NCI-H1417 (cell line): ENCODE measurements at places on chromosomes 3 and 15.
A peak's percentile ranks its signal among the peaks of the same experiment; 100 is the strongest.

DNA sequence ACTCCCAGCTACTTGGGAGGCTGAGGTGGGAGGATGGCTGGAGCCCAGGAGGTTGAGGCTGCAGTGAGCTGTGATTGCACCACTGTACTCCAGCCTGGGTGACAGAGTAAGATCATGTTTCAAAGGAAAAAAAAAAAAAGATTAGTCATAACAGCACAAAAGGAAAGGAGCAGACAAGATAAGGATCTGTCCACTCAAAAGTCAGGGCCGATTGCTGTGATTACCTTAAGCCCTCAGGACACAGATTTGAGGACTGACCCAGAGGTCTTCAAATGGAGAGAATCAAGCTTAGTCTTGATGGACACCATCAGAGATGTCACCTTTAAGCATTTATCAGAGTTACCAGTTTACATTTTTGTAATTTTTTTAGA is 23.9 kb upstream of the HEG1 start:
- no peak for DNase-seq

DNA sequence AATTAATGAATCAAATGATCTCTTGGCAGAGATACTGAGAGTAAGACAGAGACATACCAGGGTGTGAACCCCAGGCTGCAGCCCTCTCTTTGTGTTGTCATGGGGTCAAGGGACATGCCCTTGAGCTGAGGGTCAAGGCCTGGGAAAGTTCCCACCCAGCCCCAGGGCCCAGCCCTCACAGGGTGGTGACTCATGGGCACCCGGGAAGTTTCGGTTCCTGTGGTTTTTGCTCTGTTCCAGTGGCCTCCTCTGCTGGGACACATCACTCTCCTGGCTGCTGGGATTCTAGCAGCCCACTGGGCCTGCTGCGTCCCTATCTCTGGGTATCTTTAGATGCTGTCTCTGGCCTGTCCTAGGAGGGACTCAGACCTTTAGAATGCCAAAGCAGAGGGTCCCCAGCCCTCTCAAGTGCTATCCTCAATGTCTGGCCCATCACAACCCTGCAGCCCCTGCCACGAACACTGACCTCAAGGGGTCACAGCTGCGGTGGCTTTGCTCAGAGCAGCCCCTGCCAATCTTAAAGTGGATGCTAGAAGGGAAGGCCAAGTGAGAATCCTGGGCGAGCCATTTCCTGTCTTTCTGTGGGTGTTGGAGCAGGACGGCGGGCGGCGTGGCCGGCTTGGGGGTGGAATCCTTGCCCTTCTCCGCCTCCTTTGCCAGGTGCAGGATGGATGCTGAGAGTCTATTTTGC is 148.4 kb upstream of the TLE3 start:
- no peak for DNase-seq

- DNase-seq, result peak; percentile 29
Observed at GRCh38 chr3:154428286-154429206, 1.4 kb downstream of the GPR149 start.

- no peak for DNase-seq
Observed at GRCh38 chr15:70320482-70320881, 222.8 kb upstream of the TLE3 start.

- peak; percentile 10 for DNase-seq
Observed at GRCh38 chr15:42921342-42921731, 759 bp upstream of the TTBK2 start.

- DNase-seq, result no peak
Observed at GRCh38 chr3:125960456-125961288, 8.3 kb upstream of the ROPN1B start.

DNA sequence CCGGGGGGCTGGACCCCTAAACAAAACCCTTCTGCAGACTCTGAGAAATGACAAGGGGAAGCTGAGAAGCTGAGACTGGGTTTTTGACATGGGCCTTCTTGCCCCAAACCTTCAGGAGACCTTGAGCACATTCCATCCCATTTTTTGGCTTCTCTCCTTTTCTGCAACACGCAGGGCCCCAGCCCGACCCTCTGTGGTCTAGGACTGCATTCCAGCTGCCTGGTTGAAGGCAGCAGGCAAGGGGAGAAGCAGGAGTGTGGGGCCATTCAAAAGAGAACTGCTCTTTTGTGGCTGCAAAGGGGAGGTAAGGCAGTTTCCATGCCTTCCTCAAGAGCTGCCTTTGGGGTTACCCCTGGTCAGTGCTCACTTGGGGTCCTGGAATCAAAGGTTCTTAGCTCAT is 263.0 kb downstream of the TLE3 start:
- DNase-seq, result no peak

DNA sequence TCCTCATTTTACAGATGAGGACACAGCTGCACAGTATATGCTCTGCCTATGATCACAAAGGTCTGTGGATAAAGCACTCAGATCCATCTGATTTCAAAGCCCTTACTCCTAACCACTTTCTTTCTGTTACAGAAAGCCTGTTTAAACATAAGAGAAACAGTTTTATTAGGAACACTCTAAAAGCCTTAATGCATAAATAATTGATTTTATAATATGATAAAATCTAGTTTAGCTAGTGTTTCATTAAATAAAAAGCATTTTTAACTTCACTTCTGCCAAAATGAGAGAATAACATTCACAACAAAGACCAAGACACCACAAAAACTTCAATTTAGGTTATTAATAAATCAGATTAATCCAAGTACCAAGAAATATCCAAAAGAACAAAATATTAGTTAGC is 21.4 kb downstream of the SNX4 start:
- no peak for DNase-seq

- no peak for DNase-seq
Observed at GRCh38 chr3:127217596-127218453, 24.9 kb downstream of the PRR23E start.

GRCh38 chr3:30440880-30441279 is 165.5 kb upstream of the TGFBR2 start:
- DNase-seq, result no peak

DNA sequence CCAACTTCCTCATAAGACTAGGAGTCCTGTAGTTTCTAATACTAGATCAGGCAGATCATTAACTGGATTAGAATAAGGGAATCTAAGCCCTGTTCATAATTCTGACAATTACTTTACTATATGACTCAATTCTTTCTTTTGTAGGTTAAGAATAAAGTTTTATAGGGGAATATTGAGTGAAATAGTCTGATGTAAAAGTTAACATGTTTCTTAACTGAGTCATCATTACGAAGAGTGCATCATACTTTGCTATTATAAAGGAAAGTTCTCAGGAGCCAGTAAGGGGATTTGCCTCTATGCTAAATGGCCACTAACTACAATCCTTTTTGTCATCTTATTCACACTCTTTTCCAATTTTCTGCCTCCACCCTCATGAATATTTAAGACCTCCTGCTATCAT is 63.1 kb downstream of the POLQ start:
- DNase-seq, result no peak

GRCh38 chr3:135216659-135217058 is 421.6 kb downstream of the EPHB1 start:
- no peak for DNase-seq

- DNase-seq, result no peak
Observed at GRCh38 chr15:51939216-51939615, 32.4 kb downstream of the LEO1 start.

- no peak for DNase-seq
Observed at GRCh38 chr15:89199746-89200145, 21.6 kb downstream of the RLBP1 start.

DNA sequence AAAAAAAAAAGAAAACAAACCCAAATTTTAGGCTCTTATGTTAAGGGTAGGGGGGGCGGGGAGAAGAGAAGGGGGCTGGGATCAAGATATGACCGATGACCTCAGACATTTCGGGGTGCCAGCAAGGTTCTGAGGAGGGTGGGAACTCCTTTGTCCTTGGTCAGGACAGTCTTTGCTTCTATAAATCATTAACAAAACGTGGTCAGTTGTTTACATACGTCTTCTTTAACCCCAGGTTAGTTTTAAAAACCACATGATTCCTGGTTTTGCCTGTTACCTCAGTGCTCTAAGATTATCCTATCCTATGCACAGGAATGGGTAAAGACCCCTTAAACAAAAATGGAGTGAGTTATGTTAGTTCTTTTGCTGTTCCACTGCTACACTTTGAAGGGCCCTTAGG is 285.5 kb downstream of the GABRG3 start:
- DNase-seq, result no peak

DNA sequence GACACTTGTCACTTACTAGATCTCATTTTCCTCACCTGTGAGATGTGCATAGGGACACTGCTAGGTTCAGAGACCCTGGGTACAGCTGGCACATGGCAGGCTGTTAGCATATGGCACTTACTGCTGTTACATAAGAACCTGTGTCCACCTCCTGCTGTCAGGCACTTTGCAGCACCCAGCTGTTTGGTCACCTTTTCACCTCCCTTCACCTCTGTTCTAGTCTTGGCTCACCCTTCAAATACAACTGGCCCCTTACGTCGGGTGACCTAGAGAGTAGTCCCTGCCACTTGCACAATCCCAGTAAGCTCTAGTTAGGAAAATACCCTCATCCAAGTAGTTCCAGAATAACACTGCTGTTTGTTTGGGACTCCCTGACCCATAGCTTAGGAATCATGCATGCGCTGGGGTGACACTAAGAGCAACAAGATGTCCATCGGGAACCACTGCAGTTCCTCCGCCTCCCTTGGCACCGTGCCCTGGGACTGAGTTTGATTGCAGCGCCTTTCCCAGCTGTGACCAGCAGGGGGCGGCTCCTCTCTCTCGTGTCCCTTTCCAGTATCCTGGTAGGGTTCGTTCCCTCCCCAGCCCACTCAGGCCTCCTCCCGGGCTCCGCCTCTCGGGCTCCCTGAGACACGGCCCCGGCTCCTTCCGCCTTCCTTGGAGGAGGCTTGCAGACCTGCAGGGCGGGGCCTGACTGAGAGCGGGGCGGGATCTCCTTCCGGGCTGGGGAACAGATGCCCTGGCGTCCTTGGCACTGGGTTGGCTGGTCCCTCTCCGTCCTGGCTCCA is 78.6 kb downstream of the ABHD5 start:
- DNase-seq, result peak; percentile 51

DNA sequence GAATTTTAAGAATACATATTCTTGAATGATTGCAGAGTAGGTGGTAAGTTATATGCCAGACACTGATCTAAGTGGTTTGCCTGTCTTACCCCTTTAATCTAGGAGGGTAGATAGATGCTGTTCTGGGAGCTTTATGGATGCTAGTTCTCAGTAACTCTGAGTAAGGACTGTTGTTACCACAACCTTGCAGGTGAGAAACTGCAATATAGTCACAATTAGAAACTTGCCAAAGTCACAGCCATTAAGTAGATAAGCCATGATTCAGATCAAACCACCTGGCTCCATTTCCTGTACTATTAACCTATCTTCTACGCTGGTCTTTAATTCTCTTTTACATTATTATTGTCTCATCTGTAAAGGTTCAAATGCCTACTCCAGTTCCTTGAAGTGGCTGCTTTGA is 46.8 kb downstream of the UBE2E2 start:
- no peak for DNase-seq

DNA sequence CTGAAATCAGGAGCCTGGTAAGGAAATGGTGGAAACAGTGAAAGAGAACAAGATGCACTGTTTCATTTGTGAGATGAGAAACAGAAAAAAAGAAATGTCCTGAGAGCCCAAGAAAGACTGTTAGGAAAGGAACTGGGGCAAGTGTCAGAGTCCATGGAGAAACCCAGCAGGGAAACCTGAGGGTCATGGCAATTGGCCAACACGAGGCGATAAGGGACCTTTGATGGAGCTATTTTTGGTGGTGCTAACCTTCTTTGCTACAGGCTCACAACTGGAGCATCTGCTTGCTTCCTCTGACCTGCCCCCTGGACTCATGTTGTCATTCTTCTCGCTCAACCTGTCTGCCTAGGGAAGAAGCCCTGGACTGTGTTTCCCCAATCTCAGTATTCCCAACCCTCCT is 4.2 kb upstream of the TMEM41A start:
- DNase-seq, result no peak

DNA sequence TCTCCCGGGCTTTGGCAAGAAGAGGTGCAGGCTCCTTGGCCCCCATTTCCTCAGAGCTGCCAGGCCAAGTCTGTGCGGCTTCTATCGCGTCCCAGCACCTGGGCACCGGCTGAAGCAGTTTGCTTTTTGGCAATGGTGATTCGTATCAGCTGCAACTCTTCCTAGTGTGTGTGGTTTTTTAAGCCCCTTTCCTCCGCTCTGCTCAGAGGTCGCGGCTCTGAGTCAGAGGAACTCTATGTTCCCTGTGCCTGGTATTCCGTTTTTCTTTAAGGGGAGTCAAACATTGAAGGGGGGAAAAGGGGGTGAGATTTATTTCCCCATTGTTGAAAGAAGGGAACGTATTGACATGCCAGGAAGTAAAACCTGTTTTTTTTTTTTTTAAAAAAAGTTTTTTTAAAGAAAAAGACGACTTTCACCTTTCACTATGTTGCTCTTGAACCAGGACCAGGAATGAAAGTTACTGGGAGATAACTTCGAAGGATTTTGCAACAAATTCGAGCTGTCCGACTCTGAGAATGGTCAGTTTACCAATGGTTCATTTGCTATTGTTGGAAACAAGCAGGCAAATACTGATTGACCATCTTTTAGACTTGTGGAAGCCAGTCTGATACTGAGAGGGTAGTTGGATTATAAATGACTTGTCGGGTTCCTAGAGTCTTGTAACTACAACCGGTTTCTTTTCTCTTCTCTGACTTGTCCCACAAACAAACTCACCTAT is 1.1 kb downstream of the ARMC8 start:
- no peak for DNase-seq

GRCh38 chr3:4247391-4247790 is 55.8 kb upstream of the SETMAR start:
- DNase-seq, result no peak

DNA sequence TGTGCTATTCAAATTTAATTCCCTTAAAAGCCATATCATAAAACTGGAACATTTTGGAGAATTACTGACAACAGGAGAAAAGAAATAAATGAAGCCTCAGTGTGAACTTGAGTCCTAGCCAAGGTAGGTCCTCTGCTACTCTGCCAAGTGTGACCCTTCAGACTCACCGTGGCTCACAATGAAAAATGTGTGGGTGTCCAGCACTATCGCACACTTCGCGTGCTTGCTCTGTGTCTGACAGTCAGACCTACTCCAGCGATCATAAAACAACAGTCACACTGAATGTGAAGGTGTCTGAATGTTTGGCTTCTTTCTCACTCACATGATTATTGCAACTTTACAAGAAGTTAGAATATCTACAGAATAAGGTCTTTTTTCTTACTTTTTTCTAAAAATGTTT is 65.8 kb upstream of the TRA2B start:
- no peak for DNase-seq

DNA sequence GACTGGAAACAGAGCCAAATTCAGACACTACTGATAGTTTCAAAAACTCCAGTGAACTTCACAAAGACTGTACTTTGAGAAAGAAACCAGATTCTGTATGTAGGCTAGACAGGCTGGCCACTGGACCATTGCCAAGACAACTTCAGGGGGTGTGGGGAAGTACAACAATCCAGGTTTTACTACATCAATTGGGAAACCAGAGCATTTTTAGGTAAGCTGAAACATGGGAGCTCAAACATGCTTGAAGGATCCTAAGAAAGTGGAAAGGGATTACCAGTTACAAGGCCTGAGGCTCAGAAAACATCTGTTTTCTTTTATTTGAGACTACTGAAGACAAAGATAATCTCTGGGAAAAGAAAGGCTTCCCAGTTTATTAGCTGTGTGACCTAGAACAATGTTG is 26.9 kb upstream of the ZNF280D start:
- no peak for DNase-seq

GRCh38 chr3:52721002-52721729 is 15.3 kb downstream of the SPCS1 start:
- DNase-seq, result no peak
